Ovary (tissue), 10 donors: ENCODE measurements at places on chromosomes 11 and 22.

- H3K36me3 ChIP-seq: no peaks in the 10 kb centered on the region
- H3K4me3 ChIP-seq: no peak overlapping the region
- DNase-seq: no peak
- H3K27me3 ChIP-seq: no peaks in the 10 kb centered on the region
- H3K27ac ChIP-seq: no peak overlapping the region
- no peaks in the 10 kb centered on the region for H3K4me1 ChIP-seq
Measured at GRCh38 chr11:68928136-68928880, 24.6 kb downstream of the IGHMBP2 start.

DNA sequence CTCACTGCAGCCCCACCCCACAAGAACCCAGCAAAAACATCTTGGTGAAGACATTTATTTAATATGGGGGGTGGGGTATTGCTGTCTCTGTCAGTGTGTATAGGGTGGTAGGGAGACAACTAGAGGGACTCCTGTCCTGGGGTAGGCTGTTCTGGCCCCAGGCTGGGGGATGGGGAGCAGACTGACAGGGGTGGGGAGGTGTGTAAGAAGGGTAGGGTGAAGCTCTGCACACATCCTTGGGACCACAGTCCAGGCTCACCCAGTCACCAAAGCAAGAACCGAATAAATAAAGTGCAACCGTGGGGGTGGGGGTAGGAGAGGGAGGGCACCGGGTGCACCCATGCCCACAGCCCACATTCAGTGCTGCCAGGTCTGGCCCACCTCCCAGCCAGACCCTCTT is 7.8 kb upstream of the HPX start:
- no peak overlapping the region for H3K27ac ChIP-seq
- no peak for DNase-seq
- H3K36me3 ChIP-seq: no peaks in the 10 kb centered on the region
- no peaks in the 10 kb centered on the region for H3K27me3 ChIP-seq

DNA sequence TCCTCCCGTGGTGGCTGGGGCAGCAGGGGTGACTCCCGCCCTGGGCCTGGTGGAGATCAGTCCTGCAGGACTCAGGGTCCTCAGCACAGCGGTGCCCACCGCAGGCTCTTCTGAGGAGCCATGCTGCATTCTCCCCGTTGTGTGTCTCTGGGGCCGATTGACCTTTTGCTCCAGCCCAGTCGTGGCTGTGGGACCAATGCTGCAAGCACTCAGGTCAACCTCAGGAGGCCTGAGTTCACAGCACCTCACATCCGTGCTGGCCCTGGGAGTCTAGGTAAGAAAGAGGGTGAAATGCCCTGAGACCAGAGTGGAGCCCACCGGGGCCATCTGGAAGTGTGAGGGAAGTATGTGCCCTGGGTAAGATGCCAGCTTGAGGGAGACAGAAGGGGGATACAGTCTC is 316.1 kb upstream of the B3GAT1 start:
- H3K4me3 ChIP-seq: no peak overlapping the region
- no peaks in the 10 kb centered on the region for H3K27me3 ChIP-seq
- H3K27ac ChIP-seq: no peak overlapping the region
- no peaks in the 10 kb centered on the region for H3K4me1 ChIP-seq

- H3K27ac ChIP-seq: peak overlapping the region; percentile 44
- DNase-seq: no peak
- peaks cover 30% of the 10 kb centered on the region for H3K4me1 ChIP-seq
Measured at GRCh38 chr11:73173755-73174494, 31.8 kb upstream of the FCHSD2 start.

- no peak overlapping the region for H3K4me3 ChIP-seq
- DNase-seq: no peak
- H3K4me1 ChIP-seq: no peaks in the 10 kb centered on the region
- H3K27ac ChIP-seq: no peak overlapping the region
- H3K27me3 ChIP-seq: no peaks in the 10 kb centered on the region
Measured at GRCh38 chr11:6626971-6627761, 7.9 kb upstream of the TPP1 start.

DNA sequence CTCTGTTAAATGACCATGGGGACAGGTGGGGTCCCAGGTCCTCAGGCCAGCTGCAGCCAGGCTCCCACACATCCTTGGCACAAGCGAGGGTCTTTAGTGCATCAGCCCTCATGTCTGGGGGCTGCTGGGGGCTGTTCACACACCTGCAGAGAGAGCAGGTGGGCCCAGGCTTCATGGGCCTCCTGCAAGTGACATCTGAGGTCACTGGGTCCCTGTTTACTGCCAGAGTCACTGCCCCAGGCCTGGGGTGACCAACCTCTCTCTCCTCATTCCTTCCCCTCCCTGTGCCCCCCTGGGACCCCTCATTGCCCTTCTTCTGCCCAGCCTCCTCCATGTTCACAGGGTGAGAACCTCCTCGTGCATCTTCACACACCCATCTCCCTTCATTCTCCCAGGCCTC is 92.4 kb downstream of the RTL6 start:
- H3K4me3 ChIP-seq: no peak overlapping the region
- H3K27me3 ChIP-seq: no peaks in the 10 kb centered on the region
- no peaks in the 10 kb centered on the region for H3K36me3 ChIP-seq
- H3K4me1 ChIP-seq: no peaks in the 10 kb centered on the region
- no peak overlapping the region for H3K27ac ChIP-seq

GRCh38 chr11:133978794-133979193 is 22.0 kb upstream of the IGSF9B start:
- H3K27ac ChIP-seq: no peak overlapping the region
- H3K36me3 ChIP-seq: no peaks in the 10 kb centered on the region
- no peaks in the 10 kb centered on the region for H3K4me1 ChIP-seq
- H3K4me3 ChIP-seq: no peak overlapping the region

GRCh38 chr11:93359396-93359795 is 28.9 kb downstream of the DEUP1 start:
- no peak for DNase-seq
- H3K27ac ChIP-seq: no peak overlapping the region
- H3K27me3 ChIP-seq: no peaks in the 10 kb centered on the region
- no peak overlapping the region for H3K4me3 ChIP-seq

GRCh38 chr11:110085255-110085838 is 7.8 kb upstream of the ZC3H12C start:
- no peak for DNase-seq
- no peaks in the 10 kb centered on the region for H3K4me1 ChIP-seq
- no peak overlapping the region for H3K4me3 ChIP-seq
- H3K27me3 ChIP-seq: no peaks in the 10 kb centered on the region
- no peaks in the 10 kb centered on the region for H3K36me3 ChIP-seq

- DNase-seq: no peak
- no peak overlapping the region for H3K4me3 ChIP-seq
- peaks cover 22% of the 10 kb centered on the region for H3K4me1 ChIP-seq
Measured at GRCh38 chr22:21571679-21572078, 4.2 kb downstream of the UBE2L3 start.
